ENCODE measurements at places on chromosomes 12 and 14. TPM values are rescaled to one million over a fixed set of nuclear protein-coding genes. Genes with fewer than 3 reads are reported as not detected.
A peak's percentile ranks its signal among the peaks of the same experiment; 100 is the strongest.

TNFRSF1A gene
- polyA plus RNA-seq: 68.3 TPM

DNA sequence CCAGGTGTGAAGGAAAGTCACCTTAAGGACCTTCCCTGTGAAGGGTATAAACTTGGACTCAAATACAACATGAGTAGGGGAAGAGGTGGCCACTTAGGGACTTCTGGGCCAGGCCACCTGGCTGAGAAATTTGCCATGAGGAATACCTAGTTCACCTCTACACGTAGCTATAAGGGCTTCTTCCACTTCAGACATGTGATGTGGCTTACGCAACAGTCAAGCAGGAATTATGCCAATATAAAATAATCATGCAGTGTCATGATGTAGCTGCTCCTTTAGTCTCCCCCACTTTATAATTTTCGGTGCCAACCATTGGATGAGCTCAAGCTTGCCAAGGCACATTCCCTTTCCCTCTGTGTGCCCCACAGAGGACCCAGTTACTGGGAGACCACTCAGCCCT, 166.6 kb upstream of the BCL2L14 start:
- no peak for DNase-seq

- DNase-seq: peak; percentile 56
Measured at GRCh38 chr14:21039585-21040369, 2.4 kb upstream of the RNASE7 start.

GRCh38 chr12:108419949-108420348, 80.8 kb upstream of the CMKLR1 start:
- DNase-seq: no peak

DEGS2 gene
- 0.02 TPM for polyA plus RNA-seq

- DNase-seq: no peak
Measured at GRCh38 chr12:47397664-47398281, 308.1 kb downstream of the RPAP3 start.

DNA sequence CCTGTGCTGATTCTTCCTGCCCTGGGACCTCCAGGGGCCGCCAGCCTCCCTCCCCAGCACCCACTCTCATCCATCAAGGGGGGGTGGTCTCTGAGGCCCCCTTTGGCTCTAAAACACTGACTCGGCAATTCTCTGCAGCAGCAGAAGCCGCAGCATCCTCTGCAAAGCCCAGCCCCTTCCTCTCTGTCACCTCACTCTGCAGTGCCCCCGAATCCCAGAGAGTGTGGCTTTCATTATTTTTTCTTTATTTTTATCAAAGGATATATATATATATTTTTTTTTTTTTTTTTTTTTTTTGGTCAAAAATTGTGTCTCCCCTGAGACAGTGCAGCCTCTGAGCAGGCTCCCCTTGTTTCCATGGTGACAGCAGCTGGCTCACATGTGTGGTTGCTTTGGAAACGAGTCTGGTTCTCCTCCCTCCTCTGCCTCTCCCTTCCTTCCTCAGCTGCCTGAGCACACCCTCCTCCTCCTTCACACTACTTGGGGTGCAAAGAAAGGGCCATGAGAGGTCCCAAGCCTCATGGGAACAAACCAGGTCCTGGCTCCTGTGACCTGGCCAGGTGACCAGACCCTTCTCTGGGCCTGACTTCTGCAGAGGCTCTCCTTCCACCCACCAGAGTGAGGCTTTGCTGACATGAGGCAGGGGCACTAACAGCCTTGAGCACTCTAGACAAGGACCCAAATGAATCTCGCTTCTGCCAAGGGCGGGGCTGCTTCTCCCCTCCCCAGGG, 100.5 kb downstream of the LRRC74A start:
- peak; percentile 73 for DNase-seq

GLI1 gene
- polyA plus RNA-seq: 0.67 TPM

GRCh38 chr14:65565948-65566347, 153.4 kb downstream of the FUT8 start:
- DNase-seq: no peak

PPP2R5C gene
- 61.0 TPM for polyA plus RNA-seq

TNFAIP2 gene
- 16.0 TPM for polyA plus RNA-seq

FAM181A gene
- polyA plus RNA-seq: not detected

- peak; percentile 56 for DNase-seq
Measured at GRCh38 chr12:51320695-51321320, 3.2 kb downstream of the BIN2 start.

MRPL42 gene
- 39.5 TPM for polyA plus RNA-seq

PMEL gene
- polyA plus RNA-seq: 2.7 TPM

DNA sequence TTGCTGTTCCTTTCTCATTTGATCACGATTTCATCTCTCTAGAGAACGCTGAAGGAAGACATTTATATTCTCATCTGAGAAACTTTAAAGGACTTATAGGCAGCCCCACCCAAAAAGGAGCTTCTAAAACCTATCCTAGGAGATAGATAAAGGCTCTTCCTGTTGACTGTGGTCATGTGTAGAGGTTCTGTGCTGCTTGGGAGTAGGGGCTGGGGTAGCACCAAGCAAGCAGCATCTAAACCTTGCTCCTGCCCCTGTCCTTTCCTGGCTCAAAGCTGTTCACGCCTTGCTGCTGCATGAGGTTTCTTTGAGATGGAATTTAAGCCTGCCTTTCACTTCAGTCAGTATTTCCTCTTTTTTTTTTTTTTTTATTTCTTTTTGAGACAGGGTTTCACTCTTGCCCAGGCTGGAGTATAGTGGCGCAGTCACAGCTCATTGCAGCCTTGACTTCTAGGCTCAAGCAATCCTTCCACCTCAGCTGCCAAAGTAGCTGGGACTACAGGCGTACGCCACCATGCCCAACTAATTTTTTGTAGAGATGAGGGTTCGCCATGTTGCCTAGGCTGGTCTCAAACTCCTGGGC, 41.4 kb downstream of the RAB35 start:
- no peak for DNase-seq

DNA sequence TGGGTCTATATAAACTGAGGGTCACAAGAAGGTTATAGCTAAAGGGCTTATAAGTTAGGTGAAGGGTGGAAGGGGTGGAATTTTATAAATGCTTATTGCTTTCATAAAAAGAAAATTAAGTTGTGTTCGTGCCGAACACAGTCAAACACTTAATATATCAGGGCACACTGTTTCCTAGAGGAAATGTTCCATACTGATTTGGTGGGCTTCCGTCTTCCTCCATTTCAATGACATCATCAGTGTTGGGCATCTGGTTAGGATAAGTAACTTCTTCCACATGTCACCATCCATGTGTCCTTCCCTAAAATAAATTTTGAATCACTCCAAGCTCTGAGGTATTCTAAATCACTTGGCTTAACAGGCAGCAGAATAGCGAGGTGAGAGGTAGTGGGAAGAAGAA, 466.4 kb downstream of the MED13L start:
- DNase-seq: no peak

DNA sequence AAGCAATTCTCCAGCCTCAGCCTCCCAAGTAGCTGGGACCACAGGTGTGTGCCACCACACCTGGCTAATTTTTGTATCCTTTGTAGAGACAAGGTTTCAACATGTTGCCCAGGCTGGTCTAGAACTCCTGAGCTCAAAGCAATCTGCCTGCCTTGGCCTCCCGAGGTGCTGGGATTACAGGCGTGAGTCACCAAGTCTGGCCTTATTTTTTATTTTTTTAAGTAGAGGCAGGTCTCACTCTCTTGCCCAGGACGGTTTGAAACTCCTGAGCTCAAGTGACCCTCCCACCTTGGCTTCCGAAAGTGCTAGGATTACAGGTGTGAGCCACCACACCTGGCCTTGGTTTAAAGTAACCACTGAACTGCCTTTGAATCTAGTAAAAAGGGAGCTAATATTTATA, 56.8 kb downstream of the SPPL3 start:
- DNase-seq: no peak

GRCh38 chr14:38339696-38340095, 83.8 kb upstream of the CLEC14A start:
- DNase-seq: no peak

DNA sequence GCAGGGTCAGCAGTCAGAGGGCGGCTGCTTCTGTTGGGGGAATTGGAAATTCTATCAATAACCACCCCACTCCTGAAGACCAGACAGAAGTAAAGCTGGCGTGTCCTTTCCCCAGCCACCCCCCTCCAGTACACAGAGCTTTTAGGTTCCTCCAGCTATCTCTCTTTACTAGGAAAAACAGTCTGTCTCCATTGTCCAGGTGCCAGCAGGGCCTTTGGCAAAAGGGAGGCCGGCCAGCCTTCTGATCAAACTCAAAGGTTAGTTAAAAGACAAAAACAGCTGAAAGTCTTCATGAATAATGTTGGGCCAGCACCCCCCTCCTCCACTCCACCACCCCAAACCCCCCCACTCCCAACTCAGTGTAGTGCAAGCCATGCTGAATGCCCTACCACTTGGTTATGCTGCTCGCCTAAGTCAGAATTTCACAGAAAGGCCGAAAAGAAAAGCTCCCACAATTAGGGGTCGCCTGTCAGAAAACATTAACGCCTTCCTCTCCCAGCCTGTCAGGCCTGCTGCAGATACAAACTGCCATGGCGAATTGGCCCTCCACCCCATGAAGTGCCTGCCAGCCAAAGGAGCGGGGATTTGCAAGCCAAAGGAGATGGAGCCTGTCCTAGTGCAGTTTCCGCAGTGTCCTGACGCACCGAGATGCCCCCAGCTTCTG, 8.9 kb downstream of the ASCL1 start:
- no peak for DNase-seq

ADAM21 gene
- 1.6 TPM for polyA plus RNA-seq

DNA sequence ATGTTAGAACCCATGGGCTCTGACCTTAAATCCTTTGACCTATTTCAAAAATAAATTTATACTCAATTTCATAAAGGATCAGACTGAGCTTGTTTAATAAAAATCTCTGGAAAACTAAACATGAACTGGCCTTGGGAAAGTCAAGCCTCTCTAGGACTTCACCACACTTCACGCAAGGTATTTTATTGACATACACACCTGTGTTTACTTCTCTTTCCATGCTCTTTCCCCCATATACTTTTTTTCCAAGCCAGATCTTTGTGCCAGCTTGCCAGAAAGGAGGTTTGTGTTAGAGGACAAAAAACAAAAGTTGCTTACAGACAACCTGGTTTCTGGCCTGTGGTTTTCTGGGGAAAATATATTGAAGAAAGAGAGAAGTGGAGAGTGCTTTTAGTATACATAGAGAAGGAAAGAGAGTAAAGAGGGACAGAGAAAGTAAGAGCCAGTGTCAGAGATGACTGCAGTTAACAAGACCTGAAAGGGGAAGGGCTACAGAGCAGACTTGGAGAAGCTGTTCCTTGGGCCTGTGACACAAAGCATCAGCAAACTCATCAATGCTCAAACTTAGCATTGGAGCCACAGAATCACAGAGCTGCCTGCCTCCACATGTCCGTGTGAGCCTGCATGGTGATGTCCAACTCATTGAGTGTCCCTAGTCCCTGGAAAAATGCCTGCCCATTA, 77.3 kb upstream of the TMTC2 start:
- no peak for DNase-seq

CLEC2A gene
- not detected for polyA plus RNA-seq

DNA sequence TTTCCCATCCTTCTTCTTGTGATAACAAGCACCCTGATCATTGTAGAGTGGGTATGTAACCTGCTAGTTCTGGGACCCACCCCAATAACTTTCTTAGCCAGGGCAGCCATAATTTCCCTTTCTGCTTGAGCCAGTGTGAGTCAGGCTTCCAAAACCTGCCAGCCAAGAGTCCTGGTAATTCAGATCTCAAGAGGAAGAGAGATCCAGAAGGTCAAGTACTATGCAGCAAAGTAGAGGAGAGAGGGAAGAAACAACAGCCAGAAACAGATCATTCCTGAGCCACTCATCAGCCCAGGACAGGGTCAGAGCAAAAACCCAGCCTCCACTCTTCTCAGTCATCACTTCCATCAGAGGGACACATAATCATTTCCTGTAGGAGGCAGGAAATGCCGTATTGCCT, 182.0 kb downstream of the DICER1 start:
- DNase-seq: no peak

DNA sequence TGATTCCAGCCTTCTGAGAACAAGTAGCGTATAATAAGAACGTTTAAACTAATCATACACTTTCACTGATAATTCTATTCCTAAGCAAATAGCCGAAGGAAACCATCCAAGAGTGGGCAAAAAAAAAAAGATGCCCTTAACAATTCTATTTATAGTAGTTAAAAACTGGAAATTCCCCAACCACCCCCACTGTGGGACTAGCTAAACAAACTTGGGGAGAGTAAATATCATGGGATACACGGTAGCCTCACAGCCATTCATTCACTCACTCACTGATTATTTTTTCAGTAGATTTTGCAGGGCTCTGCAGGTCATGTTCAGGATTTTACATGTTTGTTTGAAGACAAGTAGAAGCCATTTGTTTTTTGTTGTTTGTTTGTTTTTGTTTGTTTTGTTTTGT, 197.0 kb downstream of the ETV6 start:
- no peak for DNase-seq

GRCh38 chr12:46387670-46388069, 15.1 kb upstream of the SLC38A2 start:
- no peak for DNase-seq

GRCh38 chr14:69317780-69318179, 57.8 kb downstream of the GALNT16 start:
- no peak for DNase-seq

DNA sequence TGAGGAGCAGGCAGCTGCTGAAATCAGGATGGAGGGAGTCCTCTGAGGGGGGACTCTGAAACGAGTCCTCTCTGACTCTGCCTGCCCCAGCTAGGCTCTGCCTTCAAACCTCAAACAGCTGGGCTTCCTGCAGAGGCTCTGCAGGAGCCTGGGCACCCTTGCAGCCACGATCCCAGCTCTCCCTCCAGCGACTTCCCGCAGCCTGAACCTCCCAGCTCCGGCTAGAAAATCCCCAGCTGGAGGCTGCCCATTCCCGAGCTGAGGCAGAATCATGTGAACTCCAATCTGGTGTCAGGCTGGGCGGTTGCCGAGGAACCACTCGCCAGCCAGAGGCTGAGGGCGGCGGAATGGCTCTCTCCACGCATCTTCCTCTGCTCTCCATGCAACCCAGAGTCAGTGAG, at the start of gene GPR68:
Gene GPR68 (minus strand): TSS at position 204 of the 401 bp plus-strand sequence. CDS start 9,654 bp downstream, outside the sequence.
- DNase-seq: peak; percentile 79

GRCh38 chr14:82805892-82806825, 1272.5 kb upstream of the SEL1L start:
- no peak for DNase-seq

DNA sequence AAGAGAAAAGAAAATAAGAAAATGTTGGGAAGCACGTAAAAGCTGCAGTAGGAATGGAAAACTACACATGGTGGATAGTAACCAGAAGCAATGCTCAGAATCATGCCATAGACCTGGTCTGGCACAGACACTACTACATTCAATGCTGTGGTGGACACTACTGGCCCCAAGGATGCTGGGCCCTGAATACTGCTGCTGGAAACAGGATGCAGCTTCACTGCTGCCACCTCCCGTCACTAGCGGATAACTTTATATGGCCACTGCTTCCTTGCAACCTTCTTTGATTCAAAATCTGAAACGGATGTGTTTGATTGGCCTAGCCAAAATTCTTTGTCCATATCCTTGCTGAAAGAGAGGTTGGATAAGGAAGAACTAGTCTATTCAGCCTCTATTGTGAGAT, 30.7 kb downstream of the ADCY6 start:
- no peak for DNase-seq

DNA sequence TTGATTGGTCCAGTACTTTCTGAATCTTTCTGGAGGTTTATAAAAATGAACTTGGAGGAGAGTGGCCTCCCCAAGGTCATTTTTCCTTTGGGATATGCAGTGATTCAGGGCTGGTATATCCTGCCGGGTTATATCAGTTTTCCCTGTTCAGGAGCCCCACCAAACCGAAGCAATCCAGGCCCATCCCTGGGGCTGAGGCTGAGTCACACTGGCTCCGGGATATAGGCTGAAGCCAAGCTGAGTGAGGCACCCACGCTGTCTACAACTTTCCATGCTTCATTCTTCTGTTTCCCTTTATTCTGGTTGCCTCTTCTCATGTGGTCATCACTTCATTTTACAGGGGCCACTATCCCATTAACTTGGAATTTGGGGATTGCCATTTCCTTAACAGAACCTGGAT, 3.4 kb downstream of the SSPN start:
- no peak for DNase-seq
